ENCODE measurements at places on chromosomes 4 and X.
A peak's percentile ranks its signal among the peaks of the same experiment; 100 is the strongest.

DNA sequence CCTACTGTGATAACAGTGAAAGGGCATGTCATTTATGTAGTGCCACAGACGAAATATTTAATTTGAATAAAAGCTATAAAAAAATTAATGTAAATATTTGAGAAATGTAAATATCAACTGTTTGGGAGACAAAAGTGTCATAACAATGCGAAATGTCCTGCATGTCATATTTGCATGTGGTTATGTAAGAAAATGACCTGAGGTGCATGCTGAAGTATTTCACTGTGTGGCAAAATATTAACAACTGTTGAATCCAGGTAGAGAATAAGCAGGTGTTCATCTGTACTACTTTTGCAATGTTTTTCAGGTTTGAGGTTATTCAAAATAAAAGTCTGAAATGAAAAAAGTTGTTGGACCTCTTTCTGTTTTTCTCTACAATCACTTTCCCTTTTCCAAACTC lies 30.9 kb downstream of the PROM1 start:
- DNase-seq = no peak

DNA sequence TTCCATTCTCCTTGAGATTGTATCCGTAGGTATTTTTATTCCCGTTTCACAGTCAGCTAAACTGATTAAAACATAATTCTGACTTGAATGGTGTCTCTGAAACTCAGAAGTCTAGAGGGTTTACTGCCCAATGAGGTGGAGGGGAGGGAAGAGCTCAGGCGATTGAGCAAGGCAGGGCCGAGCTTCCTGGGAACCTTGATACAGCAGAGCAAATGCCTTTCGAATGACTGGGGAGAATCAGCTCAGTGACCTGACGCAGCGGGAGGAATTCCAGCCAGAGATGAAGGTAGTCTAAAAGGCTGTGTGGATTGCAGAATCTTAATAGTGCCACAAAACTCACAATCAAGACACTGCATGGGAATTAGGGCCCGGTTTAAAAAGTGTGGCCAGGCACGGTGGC lies 233.6 kb downstream of the EVC2 start:
- DNase-seq = no peak

- DNase-seq = no peak
Observed at GRCh38 chrX:115233497-115234455, at the start of gene LRCH2. TSS of gene LRCH2 (minus strand) at chrX:115234096. CDS start at chrX:115234041, 55 bp downstream.

DNA sequence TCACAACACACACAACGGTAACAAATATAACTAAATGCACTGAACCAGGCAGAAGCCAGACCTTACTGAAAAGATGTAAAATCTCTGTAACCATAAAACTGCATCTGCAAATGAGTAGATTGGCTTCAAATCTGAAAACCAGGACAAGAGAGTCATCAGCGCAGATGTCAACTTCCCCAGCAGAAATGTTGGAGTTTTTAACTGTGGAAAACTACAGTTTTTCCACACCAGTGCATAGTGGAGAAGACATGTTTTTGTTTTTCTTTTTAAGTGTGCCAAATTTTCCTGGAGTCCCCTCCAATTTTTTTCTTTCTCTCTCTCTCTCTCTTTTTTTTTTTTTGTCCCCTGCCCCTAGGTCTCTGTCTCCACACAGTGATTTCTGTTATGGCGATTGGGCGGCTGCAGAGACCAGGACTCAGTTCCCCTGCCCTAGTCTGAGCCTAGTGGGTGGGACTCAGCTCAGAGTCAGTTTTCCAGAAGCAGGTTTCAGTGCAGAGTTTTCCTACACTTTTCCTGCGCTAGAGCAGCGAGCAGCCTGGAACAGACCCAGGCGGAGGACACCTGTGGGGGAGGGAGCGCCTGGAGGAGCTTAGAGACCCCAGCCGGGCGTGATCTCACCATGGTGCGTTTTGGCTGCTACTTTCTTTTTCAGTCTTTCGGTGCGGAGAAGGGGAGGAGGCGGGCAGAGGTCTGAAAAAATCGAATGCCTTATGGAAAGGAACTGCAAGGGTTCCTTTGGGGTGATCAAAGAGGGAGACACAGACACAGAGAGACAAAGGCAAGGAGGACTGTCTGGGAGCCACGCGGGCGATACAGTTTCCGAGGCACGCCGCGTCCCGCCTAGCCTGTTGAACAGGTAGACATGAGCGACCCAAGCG lies at the start of gene GUCY1A1:
Gene GUCY1A1 (plus strand): TSS at position 505 of the 878 bp plus-strand sequence. CDS start 30,020 bp downstream, outside the sequence.
- DNase-seq = no peak

DNA sequence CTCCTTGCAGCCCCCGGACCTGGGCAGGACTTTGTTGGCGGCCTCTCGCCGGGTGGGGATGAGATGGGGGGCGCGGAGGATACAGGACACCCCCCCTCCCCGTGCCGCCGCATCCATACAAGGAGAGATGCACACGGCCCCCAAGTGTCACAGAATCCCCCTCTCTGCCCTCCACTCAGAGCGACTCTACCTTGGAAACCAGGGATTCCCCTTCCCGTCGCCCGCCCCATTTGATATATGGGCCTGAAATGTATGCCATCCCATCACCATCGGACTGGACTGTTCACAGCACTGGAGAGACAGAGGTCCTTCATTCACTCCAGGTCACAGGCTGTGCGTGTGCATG lies 426 bp downstream of the PORCN start:
- peak; percentile 44 for DNase-seq

DNA sequence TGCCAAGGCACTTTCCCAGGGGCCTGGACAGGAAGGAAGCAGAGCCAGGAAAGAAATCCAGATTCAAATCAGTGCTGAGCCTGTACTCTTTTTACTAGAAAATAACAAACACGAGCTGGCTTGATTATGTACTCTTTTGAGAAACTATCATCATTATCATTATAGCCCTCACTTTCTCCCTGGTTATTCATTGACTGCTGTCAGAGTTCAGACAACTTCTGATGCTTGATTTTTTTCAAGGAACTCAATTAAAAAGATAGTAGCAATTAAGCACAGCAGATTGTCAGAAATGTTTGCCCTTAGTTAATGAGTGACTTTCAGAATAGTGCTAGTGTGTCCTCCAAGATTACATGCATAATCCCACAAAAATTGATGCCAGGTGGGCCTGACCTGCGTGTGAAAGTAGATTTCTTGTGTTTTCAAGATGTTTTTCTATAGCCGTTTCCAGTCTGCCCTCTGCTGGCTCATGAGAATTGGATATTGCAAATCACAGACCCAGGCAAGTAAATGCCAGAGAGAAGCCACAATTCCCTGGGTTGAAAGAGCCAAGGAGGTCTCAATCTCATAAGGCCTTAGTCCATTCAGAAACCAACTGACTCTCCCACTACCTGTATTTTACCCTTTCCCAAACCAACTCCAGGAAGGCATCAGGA lies 14.3 kb upstream of the PNPLA4 start:
- DNase-seq = no peak

GRCh38 chr4:98283219-98284189 lies 22.3 kb downstream of the RAP1GDS1 start:
- no peak for DNase-seq

DNA sequence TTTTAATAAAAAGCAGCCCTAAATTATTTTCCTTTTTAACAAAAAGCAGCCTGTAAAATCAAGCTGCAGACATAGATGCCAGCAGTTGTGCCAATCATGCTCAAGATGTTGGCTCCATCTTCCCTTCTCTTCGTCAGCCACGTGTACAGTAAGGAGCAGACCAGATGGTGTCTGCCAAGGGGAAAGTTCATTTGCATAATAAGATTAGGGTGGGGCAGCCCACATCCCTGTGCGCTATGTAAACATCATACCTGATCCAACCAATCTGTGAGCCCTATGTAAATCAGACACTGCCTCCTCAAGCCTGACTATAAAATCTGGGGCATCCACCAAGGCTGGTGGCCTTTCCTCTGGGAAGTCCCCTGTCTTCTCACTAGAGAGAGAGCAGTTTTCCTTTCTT lies 23.1 kb upstream of the C1GALT1C1 start:
- no peak for DNase-seq

- no peak for DNase-seq
Observed at GRCh38 chr4:111572470-111572869, 572.8 kb upstream of the FAM241A start.

GRCh38 chr4:179007755-179008154 lies 1565.5 kb upstream of the AGA start:
- DNase-seq = no peak

GRCh38 chr4:107804956-107805355 lies 19.8 kb upstream of the SGMS2 start:
- no peak for DNase-seq

GRCh38 chr4:84499624-84499982 lies 511 bp upstream of the NKX6-1 start:
- no peak for DNase-seq

GRCh38 chrX:34918091-34918736 lies 24.4 kb upstream of the FAM47B start:
- DNase-seq = no peak

GRCh38 chr4:121712001-121712651 lies 15.3 kb upstream of the ANXA5 start:
- DNase-seq = no peak

GRCh38 chr4:139639654-139640053 lies 26.0 kb upstream of the MGST2 start:
- no peak for DNase-seq

DNA sequence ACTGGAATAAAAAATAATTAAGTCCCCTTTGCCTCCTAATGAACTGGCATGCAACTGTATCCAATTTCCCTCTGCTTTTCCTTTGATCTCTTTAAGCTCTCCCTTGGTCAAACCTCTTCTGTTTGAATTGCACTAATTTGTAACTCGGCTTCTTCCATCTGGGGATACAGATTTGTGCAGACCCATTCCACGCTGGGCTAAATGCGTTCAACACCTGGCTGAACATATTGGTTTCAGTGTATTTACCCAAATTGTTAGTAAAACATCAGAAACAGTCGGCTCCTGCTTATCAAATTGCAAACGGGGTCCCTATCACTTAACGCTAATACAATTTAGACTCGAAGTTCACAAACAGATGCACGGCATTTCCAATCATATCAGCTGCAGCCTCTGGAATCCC lies 124.9 kb upstream of the TAPT1 start:
- DNase-seq = no peak

GRCh38 chrX:77640702-77641101 lies 145.3 kb downstream of the ATRX start:
- DNase-seq = no peak

GRCh38 chr4:37453281-37453998 lies 208.9 kb downstream of the NWD2 start:
- peak; percentile 47 for DNase-seq

GRCh38 chr4:118904935-118905334 lies 16.3 kb downstream of the SYNPO2 start:
- DNase-seq = no peak

DNA sequence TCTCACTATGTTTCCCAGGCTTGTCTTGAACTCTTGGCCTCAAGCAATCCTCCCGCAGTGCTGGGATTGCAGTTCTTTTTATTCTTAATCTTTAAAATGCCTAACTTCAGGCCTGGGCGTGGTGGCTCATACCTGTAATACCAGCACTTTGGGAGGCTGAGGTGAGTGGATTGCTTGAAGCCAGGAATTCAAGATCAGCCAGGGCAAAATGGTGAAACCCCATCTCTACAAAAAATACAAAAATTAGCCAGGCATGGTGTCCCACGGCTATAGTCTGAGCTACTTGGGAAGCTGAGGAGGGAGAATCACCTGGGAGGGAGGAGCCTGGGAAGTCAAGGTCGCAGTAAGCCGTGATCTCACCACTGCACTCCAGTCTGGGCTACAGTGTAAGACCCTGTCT lies 45.9 kb downstream of the PLS3 start:
- no peak for DNase-seq

GRCh38 chrX:101383679-101384205 lies 2.2 kb downstream of the BTK start:
- no peak for DNase-seq

DNA sequence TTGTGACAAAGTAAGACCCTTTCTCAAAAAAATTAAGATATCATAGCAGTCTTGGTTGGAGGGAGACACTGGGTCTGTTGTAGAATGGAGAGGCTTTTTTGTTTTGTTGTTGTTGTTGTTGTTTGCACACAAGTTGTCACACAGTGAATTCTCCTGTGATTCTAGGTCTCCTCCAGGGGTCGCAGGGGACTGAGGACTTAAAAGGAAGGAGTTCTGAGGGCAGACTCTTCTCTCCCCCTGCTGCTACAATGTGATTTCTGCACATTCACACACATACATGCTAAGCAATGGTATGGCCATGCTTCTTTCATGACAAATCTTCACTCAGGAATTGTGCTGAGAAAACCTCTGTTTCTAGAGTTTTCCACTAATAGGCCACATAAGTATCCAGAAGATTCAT lies 71.1 kb downstream of the ZNF732 start:
- no peak for DNase-seq

DNA sequence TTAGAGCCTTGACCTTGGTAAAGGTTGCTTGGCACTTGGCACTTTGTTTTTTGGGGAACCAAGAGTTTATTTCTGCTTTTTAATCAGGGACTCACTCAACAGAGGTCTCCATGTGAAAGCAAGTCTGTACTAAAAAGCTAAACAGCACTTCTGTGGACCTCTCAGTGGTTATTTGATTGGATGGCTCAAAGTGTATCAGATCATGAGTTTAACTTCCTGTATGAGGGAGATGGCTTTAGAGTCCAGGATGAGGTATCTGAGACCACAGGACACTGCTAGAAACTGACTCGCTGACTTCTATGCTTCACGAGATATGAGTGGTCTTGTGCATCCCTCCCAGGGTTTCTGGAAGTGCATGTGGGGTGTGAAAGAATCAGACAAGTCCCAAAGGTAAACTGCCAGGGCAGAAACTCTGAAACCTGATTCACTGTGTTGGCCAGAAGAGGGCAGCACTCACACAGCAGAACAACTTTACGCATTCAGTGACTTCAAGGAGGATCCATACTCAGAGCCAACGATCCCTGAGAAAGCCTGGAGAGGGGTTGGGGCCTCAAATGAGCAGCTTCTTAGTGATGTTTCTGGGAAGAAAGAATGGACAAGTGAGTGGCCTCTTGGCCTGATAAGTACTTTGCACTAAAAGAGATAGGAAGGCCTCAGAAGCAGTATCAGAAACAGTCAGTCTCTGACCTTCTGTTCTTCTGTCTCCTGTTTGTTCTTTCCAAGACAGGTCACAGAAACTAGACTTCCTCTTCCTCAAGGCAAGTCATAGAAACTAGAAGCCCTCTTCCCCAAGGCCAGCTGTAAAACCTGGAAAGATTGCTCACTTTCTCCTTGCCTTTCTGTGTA lies 220.3 kb upstream of the CXCL13 start:
- DNase-seq = peak; percentile 39

DNA sequence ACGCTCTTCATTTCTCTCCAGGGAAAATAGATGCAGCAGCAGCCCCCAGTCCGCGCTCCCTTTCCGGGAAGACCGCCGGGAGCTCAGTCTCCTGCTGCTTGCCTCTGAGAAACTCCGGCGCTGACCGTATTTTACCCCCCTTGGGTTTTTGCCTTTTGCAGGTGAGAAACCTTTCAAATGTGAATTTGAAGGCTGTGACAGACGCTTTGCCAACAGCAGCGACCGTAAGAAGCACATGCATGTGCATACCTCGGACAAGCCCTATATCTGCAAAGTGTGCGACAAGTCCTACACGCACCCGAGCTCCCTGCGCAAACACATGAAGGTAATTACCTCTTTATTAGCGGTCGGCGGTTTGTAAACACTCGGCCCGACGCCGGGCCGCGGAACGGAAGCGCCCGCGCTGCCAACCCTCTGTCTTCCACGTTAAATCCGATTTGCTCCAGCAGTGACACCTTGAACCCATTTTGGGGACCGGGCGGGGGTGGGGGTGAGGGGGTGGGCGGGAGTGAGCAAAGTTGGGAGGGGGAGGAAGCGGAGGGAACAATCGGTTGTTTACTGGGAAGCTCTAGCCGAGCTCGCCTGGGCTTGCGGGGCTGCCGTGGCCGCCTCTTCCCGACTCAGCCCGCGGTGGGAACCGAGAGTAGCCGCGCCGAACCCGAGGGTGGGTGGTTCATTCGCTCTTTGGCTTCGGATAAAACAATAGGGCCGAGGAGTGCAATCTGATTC lies 3.0 kb downstream of the ZIC3 start:
- DNase-seq = no peak

GRCh38 chr4:142581881-142582280 lies 264.2 kb downstream of the INPP4B start:
- DNase-seq = no peak
